Activated naive CD4-positive, alpha-beta T cell treated with anti-CD3 and anti-CD28 coated beads for 36 hours (primary cell): ENCODE measurements at places on chromosomes 2 and 18.

- no peak for DNase-seq
These were observed 274.4 kb downstream of the ERBB4 start for GRCh38 chr2:212264187-212264586.

GRCh38 chr2:166092889-166093288, 34.9 kb downstream of the SCN1A start:
- DNase-seq: no peak

- no peak for DNase-seq
These were observed 140.2 kb upstream of the NDUFV2 start for GRCh38 chr18:8962192-8962779.

- DNase-seq: no peak
These were observed 183.4 kb upstream of the ERBB4 start for GRCh38 chr2:212722046-212722445.

- DNase-seq: peak; percentile 53
These were observed 156.0 kb downstream of the TFCP2L1 start for GRCh38 chr2:121128741-121129659.
